ENCODE measurements at places on chromosomes 16 and 17.

DNA sequence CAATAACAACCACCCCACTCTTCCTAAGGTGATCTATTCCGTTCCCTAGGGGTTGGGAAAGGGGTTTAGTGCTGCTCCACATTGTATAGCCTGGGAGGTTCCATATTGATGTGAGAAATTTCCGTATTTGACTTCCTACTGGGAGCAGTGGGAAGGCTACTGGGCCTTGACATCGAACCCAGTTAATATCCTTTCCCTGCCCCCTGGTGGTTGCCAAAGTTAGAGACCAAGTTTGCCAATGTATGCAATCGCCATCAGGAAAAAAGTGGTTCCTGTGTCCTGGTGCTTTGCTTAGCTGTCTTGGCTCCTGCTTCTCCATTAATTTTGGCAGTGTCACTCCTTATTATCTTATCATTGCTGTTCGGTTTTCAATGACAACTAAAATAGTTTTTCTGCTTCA lies 914.9 kb downstream of the KCNJ2 start:
- DNase-seq, result no peak

DNA sequence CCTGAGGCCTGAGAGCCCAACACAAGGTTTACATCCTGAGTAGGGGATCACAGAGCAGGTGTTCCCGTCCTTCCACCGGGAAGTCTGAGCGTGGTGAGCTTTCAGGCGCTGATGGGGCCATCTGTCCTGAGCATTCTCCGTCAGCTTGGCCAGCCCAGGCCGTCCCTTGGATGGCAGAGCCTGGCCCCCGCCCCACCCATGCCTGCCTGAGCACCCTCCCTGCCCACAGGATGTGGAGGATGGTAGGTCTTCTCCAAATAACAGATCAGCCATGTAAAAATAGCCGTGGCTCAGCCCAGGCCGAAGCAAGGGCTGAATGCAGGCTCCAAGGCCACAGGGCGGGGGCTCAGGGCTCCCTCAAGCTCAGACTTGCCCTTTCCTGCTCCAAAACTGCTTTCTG lies 20.2 kb downstream of the SPNS2 start:
- no peak for DNase-seq

- DNase-seq, result no peak
Observed at GRCh38 chr17:5624211-5624610, 39.9 kb upstream of the NLRP1 start.

DNA sequence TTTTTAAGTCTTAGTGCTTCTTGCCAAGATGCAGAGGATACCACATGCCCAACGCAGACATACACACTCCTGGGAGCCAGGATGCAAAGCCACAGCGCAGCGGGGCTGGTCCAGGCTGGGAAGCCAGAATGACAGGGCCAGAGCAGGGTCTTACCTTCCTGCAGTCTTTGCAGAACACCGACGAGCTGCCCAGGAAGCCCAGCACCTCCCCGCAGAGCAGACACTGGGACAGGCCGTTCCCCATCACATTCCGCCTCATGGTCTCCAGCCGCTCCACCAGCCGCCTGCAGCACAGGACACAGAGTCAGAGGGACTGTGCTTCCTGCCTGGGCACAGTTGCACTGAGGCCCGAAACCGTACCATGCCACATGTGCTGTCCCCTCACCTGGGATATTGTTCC lies 33.3 kb downstream of the RPH3AL start:
- DNase-seq, result no peak

DNA sequence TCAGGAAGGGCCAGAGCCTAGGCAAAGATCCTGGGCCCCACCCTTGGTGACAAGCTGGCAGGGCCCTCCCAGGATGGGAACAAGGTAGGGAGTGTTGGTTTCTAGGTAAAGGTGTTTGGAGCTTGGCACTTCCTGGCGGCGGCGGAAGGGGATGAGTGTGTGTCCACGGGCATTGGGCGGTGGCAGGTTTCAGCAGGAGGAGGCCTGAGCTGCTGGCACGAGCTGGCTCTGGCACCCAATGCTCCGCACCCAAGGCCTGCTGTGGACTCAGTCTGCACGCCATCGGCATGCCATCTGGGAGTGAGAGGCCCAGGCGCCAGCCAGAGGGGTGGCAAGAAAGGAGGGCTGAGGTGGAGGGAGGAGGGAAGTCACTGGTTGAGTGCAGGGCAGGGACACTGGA lies 46.9 kb upstream of the TAC4 start:
- no peak for DNase-seq

All from stimulated activated CD4-positive, alpha-beta T cell treated with anti-CD3 and anti-CD28 coated beads, Interleukin-2, amount 100 ng/mL, for 48 hours (primary cell).